Right atrium auricular region (tissue), 2 donors: ENCODE measurements at places on chromosomes 7 and 10. TPM values are rescaled to one million over a fixed set of nuclear protein-coding genes. Genes with fewer than 3 reads are reported as not detected.

Gene VAX1
- not detected for total RNA-seq

- DNase-seq = no peak
Measured at GRCh38 chr10:26499426-26499825, 61.3 kb downstream of the APBB1IP start.

GRCh38 chr10:88478256-88478655 lies 104.9 kb downstream of the RNLS start:
- no peak for DNase-seq

Gene CLCN1
- total RNA-seq = not detected

GRCh38 chr7:28784171-28784902 lies 173.8 kb downstream of the TRIL start:
- DNase-seq = no peak

- DNase-seq = no peak
Measured at GRCh38 chr10:58590152-58590840, 77.6 kb downstream of the BICC1 start.

Gene CLDN4
- not detected for total RNA-seq

Gene NKX2-3
- not detected for total RNA-seq

DNA sequence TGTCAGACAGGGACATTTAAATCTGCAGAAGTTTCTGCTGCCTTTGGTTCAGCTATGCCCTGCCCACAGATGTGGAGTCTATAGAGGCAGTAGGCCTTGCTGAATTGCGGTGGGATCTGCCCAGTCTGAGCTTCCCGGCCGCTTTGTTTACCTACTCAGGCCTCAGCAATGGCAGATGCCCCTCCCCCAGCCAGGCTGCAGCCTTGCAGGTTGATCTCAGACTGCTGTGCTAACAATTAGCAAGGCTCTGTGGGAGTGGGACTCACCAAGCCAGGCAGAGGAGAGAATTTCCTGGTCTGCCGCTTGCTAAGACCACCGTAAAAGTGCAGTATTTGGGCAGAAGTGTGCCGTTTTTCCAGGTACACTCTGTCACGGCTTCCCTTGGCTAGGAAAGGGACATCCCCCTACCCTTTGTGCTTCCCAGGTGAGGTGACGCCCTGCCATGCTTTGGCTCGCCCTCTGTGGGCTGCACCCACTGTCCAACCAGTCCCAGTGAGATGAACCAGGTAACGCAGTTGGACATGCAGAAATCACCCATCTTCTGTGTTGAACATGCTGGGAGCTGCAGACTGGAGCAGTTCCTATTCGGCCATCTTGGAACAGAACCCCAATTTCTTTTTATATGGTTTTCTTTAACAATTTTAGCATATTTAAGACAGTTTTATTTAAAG lies 28.4 kb upstream of the VWDE start:
- no peak for DNase-seq

GRCh38 chr7:157584420-157584819 lies 247.6 kb downstream of the DNAJB6 start:
- no peak for DNase-seq

DNA sequence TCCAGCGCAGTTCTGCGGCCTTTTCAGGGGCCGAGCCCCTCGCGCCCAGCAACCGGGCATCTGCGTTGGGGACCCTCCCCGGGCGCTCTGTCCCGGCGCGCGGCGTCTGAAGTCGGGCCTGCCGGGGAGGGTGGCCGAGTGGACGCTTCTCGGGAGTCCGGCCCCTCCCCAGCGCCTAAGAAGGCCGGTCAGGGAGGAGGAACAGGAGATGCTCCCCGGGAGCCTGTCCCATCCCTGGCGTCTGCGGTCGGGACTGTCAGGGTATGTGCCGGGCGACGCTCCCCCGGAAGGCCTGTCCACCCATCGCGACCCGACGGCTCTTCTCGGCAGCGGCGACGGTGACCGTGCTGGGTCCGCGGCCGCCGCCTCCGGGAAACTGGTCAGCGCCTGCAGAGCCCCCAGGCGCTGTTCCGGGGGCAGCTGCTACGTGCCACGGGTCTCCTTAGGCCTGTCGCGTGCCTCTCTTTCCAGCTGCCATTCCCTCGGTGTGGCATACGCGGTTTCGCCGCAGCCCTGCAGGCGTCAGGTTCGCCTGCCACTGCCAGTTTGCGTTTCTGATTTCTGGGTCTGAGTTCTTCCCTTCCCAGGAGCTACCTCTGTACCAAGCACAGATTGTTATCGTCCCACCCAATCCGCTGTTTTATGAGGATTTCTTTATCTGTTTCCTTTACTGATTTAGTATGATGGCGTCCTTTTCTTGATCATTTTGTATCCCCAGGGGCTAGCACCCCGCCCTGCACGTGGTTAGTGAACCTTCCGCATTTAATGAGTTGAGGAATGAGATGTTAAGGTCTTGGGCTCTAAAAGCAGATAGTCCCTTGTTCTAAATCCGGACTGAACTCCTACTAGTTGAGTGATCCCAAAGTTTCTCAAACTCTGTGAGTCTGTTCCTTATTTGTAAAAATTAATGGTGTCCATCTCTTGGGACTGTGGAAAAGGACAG lies 782 bp downstream of the IFIT5 start:
- DNase-seq = no peak

DNA sequence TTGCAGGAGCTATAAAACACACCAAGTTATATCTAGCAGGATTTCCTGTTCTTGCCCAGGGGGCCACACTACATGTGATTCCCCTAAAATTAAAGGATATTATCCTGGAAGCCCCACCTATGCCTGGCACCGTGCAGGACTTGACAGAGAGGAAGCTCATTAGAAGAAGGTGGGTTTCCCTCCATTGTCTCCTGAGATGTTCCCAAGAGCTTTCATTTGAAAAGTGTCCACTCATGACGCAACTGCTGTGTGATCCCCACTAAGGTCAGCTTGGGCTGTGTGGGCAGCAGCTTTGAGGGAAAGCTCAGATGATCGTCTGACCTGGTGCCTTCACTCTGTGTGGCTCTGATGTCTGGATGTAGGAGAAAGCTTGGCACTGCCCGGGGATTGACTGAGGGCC lies 53.5 kb downstream of the RAMP3 start:
- peak; percentile 59 for DNase-seq

Gene TMEM176A
- 102 TPM for total RNA-seq

DNA sequence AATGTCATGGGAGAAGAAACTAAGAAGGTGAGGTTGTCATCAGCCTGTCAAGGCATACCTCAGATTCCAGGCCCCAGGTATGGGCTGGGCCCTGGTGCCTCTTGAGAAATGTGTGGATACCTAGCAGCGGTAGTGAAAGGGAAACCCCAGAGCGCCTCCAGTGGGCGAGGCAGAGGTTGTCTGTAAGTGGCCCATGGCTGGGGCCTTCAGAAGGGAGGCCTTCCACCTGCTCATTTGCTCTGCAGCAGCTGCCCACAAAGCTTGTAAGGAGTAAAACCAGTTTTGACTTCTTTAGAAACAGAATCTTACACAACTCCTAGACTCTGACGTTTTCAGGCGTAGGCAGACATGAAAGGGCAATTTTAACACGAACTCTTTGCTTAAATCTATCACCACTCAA lies 509.9 kb downstream of the PARD3 start:
- no peak for DNase-seq

- DNase-seq = no peak
Measured at GRCh38 chr7:16609842-16610450, 35.6 kb downstream of the ANKMY2 start.

DNA sequence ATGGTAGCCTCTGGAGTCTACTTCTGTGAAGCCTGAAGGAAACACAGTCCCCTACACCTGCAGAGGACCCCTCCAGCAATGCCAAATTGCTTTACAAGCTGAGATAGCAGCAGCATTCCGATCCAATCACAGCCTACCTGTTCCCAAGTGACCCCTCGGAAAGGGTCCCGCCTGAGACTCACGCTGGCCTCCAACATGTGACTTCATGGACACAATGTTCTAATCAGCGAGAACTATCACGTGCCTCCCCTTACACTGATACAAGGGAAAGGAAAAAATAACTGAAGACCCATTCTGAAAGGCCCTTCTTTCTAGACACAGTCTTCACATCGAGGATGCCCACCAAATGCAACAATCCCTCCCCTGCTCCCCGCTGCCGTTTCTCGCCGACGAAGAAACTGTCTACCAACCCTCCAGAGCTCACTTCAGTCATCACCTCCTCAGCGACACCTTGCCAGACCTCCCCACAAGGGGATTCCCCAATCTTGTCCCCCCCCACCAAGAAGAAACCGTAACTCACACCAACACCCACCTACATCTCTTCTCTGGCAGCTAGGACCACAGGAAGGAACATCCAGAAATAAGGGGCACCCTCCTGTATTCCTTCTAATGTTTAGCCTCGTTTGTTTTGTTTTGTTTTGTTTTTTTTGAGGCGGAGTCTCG lies 1.8 kb downstream of the SNX8 start:
- no peak for DNase-seq

Gene ZNF25
- total RNA-seq = 20.6 TPM

Gene HKDC1
- 0.35 TPM for total RNA-seq

Gene PTPRE
- total RNA-seq = 11.3 TPM

- DNase-seq = no peak
Measured at GRCh38 chr10:15879663-15880062, 19.4 kb upstream of the MINDY3 start.

DNA sequence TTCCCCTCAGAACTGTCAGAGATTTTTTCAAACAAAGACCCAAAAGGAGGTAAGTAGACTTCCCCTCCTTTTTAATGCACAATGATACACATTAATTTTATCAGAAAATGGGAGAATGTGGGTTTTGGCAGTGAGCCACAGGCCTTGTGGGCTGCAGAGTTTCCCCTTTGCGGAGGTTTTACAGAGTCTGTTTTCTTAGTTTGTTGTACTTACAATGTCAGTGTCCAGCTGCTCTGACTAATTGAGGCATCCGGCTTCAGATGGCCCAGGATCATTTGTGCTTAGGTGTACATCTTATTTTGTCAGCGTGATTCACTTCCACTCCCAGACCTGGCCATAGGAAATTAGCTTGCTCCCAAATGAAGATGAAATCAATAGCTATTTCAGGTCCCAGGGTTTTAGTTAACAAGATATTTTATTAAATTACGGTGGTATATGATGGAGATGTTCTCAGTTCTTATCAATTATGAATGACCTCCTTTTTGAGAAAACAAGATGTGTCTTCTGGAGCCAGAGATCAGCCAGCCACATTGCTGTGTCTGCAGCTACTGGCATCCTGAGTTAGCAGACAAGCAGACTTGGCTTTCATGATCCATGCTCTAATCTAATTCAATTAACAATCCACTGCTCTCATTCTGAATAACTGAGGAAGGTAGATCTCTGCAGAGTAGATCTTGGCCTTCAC lies 1086.6 kb upstream of the SORCS1 start:
- DNase-seq = no peak

GRCh38 chr10:89097226-89097625 lies 106.6 kb downstream of the FAS start:
- DNase-seq = no peak

DNA sequence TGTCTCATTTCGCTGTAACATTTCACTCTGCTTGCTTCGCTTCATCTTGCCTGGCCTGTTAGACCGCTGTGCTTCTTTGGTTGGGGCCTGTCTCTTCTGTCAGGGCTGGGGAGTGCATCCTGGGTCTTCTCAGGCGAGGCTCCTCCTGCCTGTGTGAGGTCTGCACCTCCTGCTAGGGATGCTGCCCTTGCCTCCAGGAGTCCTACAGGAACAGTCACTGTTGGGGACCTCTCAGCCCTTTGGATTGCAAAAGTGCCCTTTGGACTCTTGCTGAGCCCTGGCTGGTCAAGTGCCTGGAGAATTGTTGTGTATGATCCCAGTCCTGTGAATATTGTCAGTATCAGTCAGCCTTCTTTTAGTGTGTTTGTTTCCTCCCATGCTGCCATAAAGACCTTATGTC lies 84.1 kb downstream of the MDFIC start:
- DNase-seq = no peak

Gene PHKG1
- total RNA-seq = 11.7 TPM

- DNase-seq = no peak
Measured at GRCh38 chr10:59903871-59904270, 2.5 kb downstream of the CCDC6 start.

- DNase-seq = no peak
Measured at GRCh38 chr7:14377646-14378266, 388.3 kb upstream of the ETV1 start.

Gene CYP2C19
- total RNA-seq = not detected

DNA sequence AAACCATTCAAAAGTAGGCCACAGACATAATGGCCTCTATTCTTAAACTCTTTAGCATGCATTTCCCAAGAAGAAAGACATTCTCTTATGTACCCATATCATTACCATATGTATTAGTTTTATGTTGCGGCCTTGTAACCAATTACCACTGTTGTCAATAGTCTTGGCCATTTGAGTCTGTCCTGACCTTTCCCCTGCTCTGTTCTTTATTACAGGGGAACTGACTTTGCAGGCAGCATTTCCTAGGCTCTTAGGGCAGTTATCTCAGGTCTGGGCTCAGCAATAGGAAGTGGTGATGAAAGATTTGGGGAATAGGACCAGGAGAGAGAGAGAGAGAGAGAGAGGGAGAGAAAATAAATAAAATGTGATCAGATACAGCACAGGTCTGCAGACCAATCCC lies 194.5 kb upstream of the LRGUK start:
- no peak for DNase-seq

- DNase-seq = no peak
Measured at GRCh38 chr7:55065511-55066229, 46.9 kb downstream of the EGFR start.

Gene RBM33
- total RNA-seq = 21.0 TPM

DNA sequence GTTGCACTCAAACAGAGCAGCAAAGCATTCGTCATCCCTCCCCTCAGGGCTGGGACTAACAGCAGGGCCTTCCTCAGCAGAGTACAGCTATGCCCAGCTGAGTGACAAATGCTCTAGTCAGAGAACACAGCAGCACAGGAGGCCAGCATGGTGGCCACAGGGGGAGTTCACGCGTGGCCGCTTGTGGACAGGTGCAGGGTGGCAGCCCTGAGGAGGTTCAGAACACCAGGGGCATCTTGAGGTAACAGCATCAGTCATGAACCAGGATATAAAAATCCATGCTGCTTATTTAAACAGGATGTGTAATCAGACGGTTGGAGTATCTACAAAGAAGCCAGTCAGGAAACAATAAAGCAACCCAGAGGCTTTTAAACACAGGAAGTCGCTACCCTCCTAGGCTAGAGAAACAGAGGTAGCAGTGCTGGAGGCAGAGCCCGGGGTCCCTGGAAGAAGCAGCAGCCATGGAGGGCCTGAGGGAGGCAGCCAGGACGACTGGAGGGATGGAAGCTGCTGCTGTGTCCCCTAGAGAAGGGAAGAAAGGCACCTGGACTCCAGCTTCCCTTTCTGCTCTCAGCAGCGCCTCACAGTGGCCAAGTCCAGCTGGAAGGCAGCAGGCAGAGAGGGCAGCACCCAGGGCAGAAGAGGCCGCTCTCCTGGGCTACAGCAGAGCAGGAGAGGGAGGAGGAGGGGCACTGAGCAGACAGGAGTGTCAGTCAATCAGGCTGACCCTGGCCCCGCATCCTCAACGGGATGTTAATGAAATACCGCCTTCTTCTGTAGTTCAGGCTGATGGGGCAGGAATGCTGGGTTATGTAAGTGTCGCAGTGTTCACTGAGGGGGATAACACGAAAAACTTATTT lies 70.8 kb upstream of the UCN3 start:
- no peak for DNase-seq

Gene OR2A1
- not detected for total RNA-seq
